Keratinocyte (primary cell): ENCODE measurements at places on chromosomes 11 and 22. TPM values are rescaled to one million over a fixed set of nuclear protein-coding genes. Genes with fewer than 3 reads are reported as not detected.

OR52N4 gene
- 0.23 TPM in 1 of 3 replicates, not detected in the others for polyA plus RNA-seq

CALCA gene
- polyA plus RNA-seq = not detected in 3 replicates

PIWIL4 gene
- polyA plus RNA-seq = 0.14 to 0.37 TPM (median 0.16 TPM) in 3 replicates

KRTAP5-8 gene
- not detected in 3 replicates for polyA plus RNA-seq

UBQLNL gene
- 0.08 to 0.48 TPM (median 0.12 TPM) in 3 replicates for polyA plus RNA-seq

PANX3 gene
- not detected in 3 replicates for polyA plus RNA-seq

OR52E8 gene
- polyA plus RNA-seq = not detected in 3 replicates

MYOD1 gene
- polyA plus RNA-seq = not detected in 3 replicates

KCNQ1OT1 gene
- polyA plus RNA-seq = 0.01 to 0.07 TPM (median 0.06 TPM) in 3 replicates

SAA4 gene
- polyA plus RNA-seq = 0.17 TPM in 1 of 3 replicates, not detected in the others

MPZL2 gene
- polyA plus RNA-seq = 98.4 to 237 TPM (median 225 TPM) in 3 replicates

RPLP2 gene
- 632 to 1,901 TPM (median 797 TPM) in 3 replicates for polyA plus RNA-seq

OR51I2 gene
- polyA plus RNA-seq = not detected in 3 replicates

OR4D5 gene
- polyA plus RNA-seq = not detected in 3 replicates

AIFM3 gene
- 0.56 to 1.1 TPM (median 0.59 TPM) in 3 replicates for polyA plus RNA-seq

GLB1L3 gene
- polyA plus RNA-seq = 2.2 to 4.6 TPM (median 3.0 TPM) in 3 replicates

DGAT2 gene
- polyA plus RNA-seq = 1.8 to 6.9 TPM (median 2.4 TPM) in 3 replicates

USP2 gene
- 0.35 to 0.49 TPM (median 0.46 TPM) in 3 replicates for polyA plus RNA-seq

MS4A4A gene
- not detected in 3 replicates for polyA plus RNA-seq

NLRP14 gene
- 0.03 TPM in 2 of 3 replicates, not detected in the other for polyA plus RNA-seq

APLNR gene
- 0.03 TPM in 1 of 3 replicates, not detected in the others for polyA plus RNA-seq

CRYBB1 gene
- not detected in 3 replicates for polyA plus RNA-seq

TESMIN gene
- 2.4 to 4.9 TPM (median 4.0 TPM) in 3 replicates for polyA plus RNA-seq

POU2AF1 gene
- 0.21 TPM in 1 of 3 replicates, not detected in the others for polyA plus RNA-seq

KREMEN1 gene
- 6.3 to 11.4 TPM (median 6.8 TPM) in 3 replicates for polyA plus RNA-seq

SPTBN2 gene
- polyA plus RNA-seq = 7.8 to 14.7 TPM (median 11.1 TPM) in 3 replicates

CDKN1C gene
- polyA plus RNA-seq = 0.06 to 0.49 TPM (median 0.37 TPM) in 3 replicates

ANGPTL5 gene
- 0.03 TPM in 1 of 3 replicates, not detected in the others for polyA plus RNA-seq

GAL3ST3 gene
- polyA plus RNA-seq = not detected in 3 replicates

ZBED4 gene
- 4.9 to 8.0 TPM (median 7.1 TPM) in 3 replicates for polyA plus RNA-seq

RBMXL2 gene
- polyA plus RNA-seq = not detected in 3 replicates
